ENCODE measurements at places on chromosomes 2 and 18. TPM values are rescaled to one million over a fixed set of nuclear protein-coding genes. Genes with fewer than 3 reads are reported as not detected.

DYNAP gene
- total RNA-seq: not detected

ACTR1B gene
- 44.0 TPM for total RNA-seq

CCL20 gene
- total RNA-seq: not detected

MAP2 gene
- 541 TPM for total RNA-seq

MYCN gene
- total RNA-seq: 8.7 TPM

DNA sequence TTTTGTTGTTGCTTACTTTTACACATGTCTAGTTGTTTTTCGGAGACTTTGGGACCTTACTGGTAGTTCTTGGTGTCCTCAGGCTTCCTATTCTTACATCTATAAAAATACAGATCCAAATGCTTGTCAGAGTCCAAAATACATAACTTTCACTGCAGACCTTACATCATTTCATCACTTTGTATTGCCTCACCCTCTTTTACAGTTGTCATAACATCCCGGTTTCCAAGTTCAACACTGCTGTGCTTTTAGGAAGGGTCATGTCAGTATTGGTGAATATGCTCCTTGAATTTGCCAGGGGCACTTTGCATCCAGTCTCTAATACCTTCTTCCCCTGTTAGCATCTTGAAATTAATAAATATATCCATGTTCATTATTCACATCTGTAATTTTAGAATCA, 518.2 kb upstream of the RAB12 start:
- DNase-seq: peak; percentile 58
- H3K27me3 ChIP-seq: no peaks in the 10 kb centered on the region
- no peaks in the 10 kb centered on the region for H3K4me1 ChIP-seq
- no peaks in the 10 kb centered on the region for H3K36me3 ChIP-seq

DNA sequence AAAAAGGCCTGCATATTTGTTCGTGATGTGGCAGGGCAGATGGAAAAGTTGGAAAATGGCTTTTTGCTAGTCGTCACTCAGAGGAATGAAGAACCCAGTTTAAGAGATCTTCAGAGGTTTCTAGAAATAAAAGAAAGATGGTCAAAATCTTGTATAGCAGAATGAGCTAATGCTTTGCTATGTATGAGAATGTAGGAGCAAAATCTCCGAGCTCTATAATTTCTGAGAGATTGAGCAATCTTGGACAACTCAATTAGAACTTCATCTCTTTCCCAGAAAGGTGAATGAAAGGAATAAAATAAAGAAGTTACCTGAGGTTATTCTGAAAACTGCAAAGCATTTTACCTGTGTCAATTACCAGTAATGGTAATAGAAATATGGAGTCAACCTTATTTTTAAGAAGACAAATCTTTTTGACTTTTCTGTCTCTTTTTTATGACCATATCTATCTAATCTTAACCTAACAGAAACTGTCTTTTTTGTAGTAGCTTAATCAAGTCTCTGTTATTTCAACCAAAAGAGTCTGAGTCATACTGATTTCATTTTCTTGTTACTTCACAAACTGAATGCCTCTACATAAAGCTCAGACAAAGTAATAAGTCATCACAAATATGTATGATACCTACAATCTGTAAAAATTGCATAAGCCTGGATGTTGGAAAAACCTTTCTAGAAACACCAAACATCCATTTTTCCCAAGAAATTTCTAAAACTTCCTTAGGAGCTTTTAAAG, 32.5 kb downstream of the CCDC68 start:
- H3K4me1 ChIP-seq: no peaks in the 10 kb centered on the region
- no peak overlapping the region for H3K4me3 ChIP-seq
- H3K27me3 ChIP-seq: no peaks in the 10 kb centered on the region
- no peaks in the 10 kb centered on the region for H3K36me3 ChIP-seq

DNA sequence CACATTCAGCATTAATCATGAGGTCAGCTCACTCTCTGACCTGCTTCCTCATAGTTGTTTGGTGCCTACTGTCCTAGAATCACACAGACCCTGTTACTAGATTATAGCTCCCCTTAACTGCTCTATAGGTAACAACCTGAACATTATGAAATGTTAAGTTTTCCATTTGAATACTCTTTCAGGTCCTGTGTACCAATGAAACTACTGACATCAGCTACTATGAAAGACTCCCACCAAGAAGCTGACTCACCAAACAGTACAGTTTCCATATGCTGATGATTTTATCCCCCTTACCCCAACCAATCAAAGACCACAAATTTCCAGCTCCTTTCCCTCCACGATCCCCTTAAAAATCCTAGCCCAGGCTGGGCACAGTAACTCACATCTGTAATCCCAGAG, 56.3 kb downstream of the SRBD1 start:
- no peaks in the 10 kb centered on the region for H3K36me3 ChIP-seq
- H3K4me3 ChIP-seq: no peak overlapping the region
- no peaks in the 10 kb centered on the region for H3K27me3 ChIP-seq
- no peaks in the 10 kb centered on the region for H3K4me1 ChIP-seq
- no peak overlapping the region for H3K27ac ChIP-seq
- DNase-seq: no peak

DNA sequence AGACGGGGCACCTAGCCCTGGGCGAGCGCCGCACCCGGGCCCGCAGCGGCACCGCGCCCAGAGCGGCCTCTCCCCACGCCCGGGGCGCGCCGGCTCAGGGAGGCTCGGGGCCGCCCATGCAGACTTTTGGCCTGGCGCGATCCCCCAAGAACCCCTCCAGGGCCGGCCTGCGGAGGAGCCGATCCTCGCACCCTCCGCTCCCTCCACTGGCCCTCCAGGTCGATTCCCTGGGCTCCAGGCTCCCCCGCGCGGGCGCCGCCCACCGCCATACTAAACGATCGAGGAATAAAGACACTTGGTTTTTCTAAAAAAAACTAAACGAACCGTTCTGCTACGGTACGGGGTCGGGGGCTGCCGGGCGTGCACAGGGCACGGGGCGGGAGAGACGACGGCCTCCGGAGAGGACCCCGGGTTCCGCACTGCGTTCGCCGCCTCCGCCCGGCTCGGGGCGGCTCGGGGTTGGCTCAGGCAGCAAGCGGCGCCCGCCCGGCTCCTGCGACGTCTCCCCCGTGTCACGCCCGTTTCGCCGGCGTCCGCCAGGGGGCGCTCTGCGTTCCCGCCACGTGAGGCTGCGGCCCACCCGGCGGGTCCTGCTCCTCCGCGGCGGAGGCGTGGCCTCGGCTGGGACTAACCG, 365 bp upstream of the KHK start:
- peak; percentile 92 for DNase-seq
- no peaks in the 10 kb centered on the region for H3K27me3 ChIP-seq
- H3K4me3 ChIP-seq: peak overlapping the region; percentile 61
- H3K36me3 ChIP-seq: peaks cover 19% of the 10 kb centered on the region

DNA sequence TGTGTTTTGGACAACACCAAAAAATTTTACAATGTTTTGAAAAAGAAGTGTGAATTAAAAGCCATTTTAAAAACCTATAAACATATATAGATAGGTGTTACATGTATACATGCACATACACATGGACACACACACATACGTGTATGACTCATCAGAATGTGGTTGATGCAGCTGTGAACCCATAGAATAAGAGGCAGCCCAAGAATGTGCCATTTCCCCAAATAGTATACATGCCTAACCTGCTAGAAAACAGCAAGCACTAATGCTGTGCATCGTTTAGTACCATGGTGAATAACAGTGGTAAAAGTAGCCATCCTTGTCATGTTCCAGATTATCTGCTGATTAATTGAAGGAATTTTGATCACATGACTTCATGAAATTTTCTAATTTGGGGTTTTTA, 149.0 kb downstream of the DSEL start:
- H3K36me3 ChIP-seq: no peaks in the 10 kb centered on the region
- DNase-seq: no peak
- no peaks in the 10 kb centered on the region for H3K27me3 ChIP-seq
- H3K27ac ChIP-seq: no peak overlapping the region
- no peaks in the 10 kb centered on the region for H3K4me1 ChIP-seq

GRCh38 chr18:70289351-70290312, 787 bp downstream of the SOCS6 start:
- DNase-seq: no peak
- no peaks in the 10 kb centered on the region for H3K27me3 ChIP-seq
- H3K4me1 ChIP-seq: peaks cover 16% of the 10 kb centered on the region
- H3K27ac ChIP-seq: peak overlapping the region; percentile 52
- H3K4me3 ChIP-seq: peak overlapping the region; percentile 65

GRCh38 chr2:129742415-129743180, 236.9 kb upstream of the RAB6C start:
- no peak for DNase-seq
- no peak overlapping the region for H3K27ac ChIP-seq
- no peaks in the 10 kb centered on the region for H3K36me3 ChIP-seq
- H3K4me1 ChIP-seq: peaks cover 15% of the 10 kb centered on the region

DNA sequence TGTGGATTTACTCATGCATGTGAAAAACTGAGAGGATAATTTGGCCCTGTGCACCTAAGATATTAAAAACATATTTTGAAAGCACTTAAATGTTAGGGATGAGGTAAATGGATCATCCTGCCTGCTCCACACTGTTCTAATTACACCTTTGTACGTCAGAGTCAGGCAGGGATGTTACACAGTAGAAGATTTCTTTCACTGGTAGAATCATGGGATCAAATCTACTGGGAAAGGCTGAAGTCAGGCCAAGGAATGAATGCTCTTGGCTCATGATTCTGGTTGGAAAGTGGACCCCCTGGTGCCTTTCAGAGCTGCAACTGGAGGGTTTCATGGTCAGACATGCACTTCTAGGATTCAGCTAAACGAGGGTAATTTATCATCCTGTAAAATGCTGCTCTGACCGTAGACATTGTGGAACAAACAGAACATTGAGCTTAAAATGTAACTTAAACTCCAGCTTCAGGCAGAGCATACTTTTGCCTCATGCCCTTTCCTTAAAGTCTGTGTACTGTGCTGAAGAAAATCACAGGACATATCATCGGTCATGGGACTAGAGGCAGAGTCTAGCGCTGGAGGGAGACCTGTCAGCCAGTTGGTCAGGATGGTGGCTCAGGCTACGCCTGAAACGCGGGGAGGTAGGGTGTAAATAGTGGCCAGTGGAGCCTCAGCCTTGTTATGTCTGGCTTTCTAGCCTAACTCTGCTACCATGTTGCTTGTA, 4.9 kb downstream of the KCNE4 start:
- peak overlapping the region; percentile 18 for H3K4me3 ChIP-seq
- no peaks in the 10 kb centered on the region for H3K36me3 ChIP-seq
- no peak for DNase-seq

DNA sequence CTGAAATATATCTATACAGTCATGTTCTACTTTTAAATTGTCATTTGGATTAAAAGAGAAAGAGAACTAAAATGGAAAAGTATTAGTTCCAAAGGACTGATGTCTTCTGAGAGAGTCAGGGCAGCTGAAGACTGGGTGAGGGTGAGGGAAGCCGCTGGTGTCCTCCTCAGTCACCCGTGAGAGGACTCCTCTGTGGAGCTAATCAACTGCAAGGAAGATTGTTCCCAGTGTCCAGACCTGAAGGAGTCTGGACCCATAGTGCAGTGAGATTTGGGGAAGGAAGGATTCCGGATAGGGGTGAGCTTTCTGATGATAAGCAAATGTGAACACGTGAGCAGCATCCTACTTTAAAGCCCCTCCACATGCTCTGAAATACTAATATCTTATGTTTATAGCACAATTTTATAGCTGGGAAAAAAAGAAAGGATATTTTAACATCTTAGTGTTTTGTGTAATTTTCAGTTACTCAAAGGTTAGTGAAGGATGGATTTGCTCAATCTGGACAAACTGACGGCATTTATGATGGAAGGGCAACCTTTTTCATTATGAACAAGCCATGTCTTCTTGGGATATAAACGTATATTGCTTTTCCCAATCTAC, 134.5 kb upstream of the TTC39C start:
- H3K4me1 ChIP-seq: peaks cover 8% of the 10 kb centered on the region
- H3K27ac ChIP-seq: no peak overlapping the region
- no peak for DNase-seq
- no peak overlapping the region for H3K4me3 ChIP-seq
- no peaks in the 10 kb centered on the region for H3K27me3 ChIP-seq
- no peaks in the 10 kb centered on the region for H3K36me3 ChIP-seq

DNA sequence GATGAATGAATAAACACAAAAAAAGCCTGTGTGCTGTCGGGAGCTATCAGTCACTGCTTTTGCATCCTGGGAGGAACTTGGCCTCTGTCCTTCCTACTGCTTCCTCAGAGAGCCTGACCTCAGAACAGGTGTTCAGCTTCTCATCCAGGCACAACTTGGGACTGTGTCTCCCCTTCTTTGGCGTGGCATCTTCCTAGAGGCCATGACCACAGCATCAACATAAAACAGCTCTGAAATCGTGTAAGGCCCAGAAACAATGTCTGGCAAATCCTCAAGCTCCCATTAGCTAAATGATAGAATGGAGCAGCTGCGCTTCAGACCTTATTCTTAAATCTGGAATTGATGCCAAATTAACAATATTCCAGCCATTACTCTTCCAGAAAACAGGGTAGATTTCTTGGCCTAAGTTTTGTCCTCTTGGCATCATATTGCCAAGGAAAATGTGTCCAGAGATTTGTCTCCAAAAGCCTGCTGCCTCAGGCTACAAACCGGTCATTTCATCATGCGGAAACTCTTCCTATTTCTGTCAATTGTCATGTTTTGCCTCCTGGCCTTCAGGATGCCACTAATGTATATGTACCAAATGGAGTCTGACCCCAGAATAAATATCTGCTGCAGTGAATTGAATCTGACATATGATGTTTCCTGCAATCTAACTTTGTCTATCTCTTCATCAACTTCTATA, 53.2 kb upstream of the RAB27B start:
- peaks cover 8% of the 10 kb centered on the region for H3K4me1 ChIP-seq
- H3K27me3 ChIP-seq: no peaks in the 10 kb centered on the region
- H3K36me3 ChIP-seq: no peaks in the 10 kb centered on the region
- no peak overlapping the region for H3K4me3 ChIP-seq

GRCh38 chr2:219079417-219079816, 18.7 kb upstream of the IHH start:
- no peaks in the 10 kb centered on the region for H3K27me3 ChIP-seq
- H3K27ac ChIP-seq: no peak overlapping the region
- no peaks in the 10 kb centered on the region for H3K4me1 ChIP-seq

- H3K36me3 ChIP-seq: no peaks in the 10 kb centered on the region
- H3K4me3 ChIP-seq: no peak overlapping the region
- no peak overlapping the region for H3K27ac ChIP-seq
- H3K4me1 ChIP-seq: no peaks in the 10 kb centered on the region
- DNase-seq: no peak
- no peaks in the 10 kb centered on the region for H3K27me3 ChIP-seq
Measured at GRCh38 chr2:168137510-168138180, 109.8 kb downstream of the STK39 start.

DNA sequence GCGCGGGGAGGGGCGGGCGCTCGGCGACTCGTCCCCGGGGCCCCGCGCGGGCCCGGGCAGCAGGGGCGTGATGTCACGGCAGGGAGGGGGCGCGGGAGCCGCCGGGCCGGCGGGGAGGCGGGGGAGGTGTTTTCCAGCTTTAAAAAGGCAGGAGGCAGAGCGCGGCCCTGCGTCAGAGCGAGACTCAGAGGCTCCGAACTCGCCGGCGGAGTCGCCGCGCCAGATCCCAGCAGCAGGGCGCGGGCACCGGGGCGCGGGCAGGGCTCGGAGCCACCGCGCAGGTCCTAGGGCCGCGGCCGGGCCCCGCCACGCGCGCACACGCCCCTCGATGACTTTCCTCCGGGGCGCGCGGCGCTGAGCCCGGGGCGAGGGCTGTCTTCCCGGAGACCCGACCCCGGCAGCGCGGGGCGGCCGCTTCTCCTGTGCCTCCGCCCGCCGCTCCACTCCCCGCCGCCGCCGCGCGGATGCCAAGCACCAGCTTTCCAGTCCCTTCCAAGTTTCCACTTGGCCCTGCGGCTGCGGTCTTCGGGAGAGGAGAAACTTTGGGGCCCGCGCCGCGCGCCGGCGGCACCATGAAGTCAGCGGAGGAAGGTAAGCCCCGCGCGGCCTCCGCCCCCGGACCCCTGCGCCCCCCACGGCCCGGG, at the start of gene NFATC1:
Gene NFATC1, plus strand, starts transcription at position 170 of the 644 bp plus-strand sequence. Its CDS starts 295 bp downstream, at position 465.
- peak within 1 kb of the TSS; percentile 37 for H3K4me3 ChIP-seq
- H3K4me1 ChIP-seq: peaks cover 51% of the 10 kb centered on the region
- peak; percentile 82 for DNase-seq
- peak within 1 kb of the TSS; percentile 75 for H3K27ac ChIP-seq
- H3K36me3 ChIP-seq: no peaks in the 10 kb centered on the region
